ENCODE measurements at places on chromosomes 13 and 19.

GRCh38 chr13:28429685-28430290 is 65.1 kb downstream of the FLT1 start:
- no peak for DNase-seq

DNA sequence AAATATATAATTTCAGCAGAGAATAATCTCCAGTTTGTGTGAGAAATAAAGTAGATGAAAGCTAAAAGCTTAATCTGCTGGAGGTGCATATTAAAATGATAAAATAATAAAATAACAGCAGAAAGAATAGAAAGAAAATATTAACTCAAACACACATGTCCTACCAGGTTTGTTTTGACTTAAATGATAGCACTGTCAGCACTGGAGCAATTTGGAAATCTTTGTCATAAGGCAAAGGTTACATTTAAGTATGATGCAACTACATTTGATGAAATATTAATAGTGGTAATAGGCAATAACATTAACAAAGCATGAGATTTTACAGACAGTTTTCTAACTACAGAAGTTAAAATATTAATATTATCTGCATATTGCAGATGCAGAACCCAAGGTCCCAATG is 2380.1 kb downstream of the PCDH9 start:
- no peak for DNase-seq

- DNase-seq: no peak
Measured at GRCh38 chr19:15374105-15374651, 5.4 kb downstream of the AKAP8 start.

DNA sequence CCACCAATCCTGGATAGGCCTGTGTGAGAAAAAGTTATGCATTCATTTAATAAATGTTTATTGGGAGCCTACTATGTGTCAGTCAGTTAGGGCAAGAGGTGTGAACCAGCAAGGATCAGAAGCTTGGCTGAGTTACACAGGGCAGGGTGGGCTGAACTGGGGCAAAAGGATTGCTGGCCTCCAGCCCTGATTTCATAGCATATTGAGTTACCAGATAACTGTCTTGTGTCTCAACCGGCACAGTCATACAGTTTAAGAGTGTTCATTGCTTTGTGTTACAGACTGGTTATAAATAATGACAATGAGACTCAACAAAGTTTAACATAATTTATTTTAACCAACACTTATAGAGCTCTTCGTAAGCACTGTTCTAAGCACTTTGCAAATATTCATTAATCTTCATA is 253.8 kb downstream of the DLEU7 start:
- peak; percentile 32 for DNase-seq

GRCh38 chr19:45599286-45599685 is 2.7 kb downstream of the GPR4 start:
- DNase-seq: no peak

DNA sequence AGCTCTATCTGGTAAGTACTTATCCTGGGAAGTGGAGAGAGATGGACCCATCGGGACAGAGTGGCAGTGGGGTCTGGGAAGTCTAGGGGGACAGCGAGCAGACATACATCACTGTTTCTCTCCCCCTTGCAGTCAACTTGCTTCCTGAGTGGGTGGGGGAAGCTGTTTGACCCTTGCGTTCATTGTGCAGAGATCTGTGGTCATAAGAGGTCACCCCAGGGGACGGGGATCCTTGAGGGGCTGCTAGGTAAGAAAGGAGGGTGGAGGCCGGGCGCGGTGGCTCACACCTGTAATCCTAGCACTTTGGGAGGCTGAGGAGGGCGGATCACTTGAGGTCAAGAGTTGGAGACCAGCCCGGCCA is 474 bp downstream of the ARHGEF18 start:
- no peak for DNase-seq

- no peak for DNase-seq
Measured at GRCh38 chr19:1674293-1674679, 21.9 kb upstream of the TCF3 start.

DNA sequence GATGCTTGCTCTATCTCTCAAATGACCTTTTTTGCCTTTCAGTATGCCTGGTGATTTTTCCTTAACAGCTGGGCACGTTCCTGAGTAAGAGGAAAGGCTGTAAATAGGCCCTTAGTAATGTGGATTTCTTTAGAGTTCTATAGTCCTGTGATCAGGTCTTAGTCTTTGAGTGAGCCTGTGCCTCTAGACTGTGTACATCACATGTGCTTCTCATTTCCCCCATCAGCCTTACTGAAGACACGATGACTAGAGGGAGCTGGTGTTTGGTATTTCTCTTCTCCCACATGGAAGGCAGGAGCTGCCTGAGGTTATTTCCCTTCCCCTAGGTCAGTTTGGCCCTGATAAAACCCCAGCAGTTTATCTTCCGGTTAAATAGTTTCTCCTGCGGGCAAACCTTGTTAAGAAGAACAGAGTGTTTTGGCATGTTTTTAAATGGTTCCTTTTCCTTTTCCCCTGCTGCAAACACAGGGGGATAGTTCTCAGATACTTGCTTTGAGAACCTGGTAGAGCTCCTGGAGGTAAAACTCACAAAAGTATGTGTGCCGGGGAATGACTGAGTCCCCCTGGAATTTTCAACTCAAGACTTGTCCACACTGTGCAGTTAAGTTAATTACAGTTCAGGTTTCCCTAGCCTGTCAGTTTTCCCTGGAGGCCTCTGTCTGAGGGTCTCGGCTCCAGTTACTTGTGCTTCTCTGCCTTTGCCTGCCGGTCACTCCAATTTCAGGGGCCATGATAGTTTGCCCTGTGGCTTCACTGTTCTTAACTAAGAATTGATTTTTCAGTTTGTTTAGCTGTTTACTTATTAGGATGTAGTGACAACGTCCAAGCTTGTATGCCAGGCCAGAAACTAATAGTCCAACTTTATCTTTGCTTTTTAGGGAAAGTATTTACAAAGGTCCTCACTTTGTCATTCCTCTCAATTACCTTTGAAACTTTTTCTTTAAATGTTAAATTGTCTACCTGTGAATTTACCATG is 94.4 kb downstream of the URI1 start:
- no peak for DNase-seq

DNA sequence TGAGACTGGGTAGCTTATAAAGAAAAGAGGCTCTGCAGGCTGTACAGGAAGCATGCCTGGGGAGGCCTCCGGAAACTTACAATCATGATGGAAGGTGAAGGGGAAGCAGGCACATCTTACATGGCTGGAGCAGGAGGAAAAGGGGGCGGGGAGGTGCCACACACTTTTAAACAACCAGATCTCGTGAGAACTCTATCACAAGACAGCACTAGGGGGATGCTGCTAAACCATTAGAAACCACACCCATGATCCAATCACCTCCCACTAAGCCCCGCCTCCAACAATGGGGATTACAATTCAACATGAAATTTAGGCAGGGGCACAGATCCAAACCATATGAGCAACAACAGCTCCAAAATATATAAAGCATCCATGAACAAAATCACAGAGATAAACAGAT is 46.5 kb upstream of the GTF2F2 start:
- no peak for DNase-seq

- no peak for DNase-seq
Measured at GRCh38 chr13:76499891-76500290, 386.3 kb downstream of the KCTD12 start.

DNA sequence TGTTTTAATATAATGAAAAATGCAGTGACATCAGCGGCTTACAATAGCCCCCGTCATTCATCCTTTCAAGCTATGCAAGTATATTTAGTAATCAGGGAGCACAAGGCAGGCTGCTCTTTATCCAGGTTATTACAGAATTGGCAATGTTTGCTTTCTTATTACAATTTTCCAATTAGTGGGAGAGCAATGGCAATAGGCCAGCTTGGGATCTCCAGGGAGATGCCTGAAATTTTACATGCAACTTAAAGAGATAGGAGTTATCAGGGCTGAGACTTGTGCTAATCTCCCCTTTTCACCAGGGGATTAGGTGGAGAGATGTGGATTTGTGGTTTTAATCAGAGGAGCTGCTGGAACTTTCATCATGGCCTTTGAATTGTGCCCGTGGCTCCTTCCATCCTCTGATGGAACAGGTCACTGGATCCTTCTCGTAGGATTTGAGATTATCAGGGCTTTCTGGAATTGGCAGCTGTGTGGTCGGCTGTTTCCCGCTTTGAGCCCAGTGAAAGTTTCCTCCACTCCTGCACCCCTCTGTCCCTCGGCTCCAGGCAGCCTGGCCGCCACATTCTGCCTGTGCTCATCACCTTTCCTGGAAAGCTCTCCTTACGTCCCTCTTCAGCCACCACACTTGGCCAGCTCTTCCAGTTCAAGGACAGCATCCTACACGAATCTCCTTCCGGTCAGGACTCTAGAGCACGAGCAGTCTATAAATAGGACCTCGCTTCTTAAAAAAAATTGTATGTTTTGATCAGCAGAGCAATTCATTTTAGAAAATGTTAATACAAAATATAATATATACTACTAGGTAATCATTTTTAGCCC is 47.0 kb downstream of the CBY2 start:
- DNase-seq: no peak

GRCh38 chr13:19153782-19154450 is 27.7 kb downstream of the TUBA3C start:
- DNase-seq: no peak

DNA sequence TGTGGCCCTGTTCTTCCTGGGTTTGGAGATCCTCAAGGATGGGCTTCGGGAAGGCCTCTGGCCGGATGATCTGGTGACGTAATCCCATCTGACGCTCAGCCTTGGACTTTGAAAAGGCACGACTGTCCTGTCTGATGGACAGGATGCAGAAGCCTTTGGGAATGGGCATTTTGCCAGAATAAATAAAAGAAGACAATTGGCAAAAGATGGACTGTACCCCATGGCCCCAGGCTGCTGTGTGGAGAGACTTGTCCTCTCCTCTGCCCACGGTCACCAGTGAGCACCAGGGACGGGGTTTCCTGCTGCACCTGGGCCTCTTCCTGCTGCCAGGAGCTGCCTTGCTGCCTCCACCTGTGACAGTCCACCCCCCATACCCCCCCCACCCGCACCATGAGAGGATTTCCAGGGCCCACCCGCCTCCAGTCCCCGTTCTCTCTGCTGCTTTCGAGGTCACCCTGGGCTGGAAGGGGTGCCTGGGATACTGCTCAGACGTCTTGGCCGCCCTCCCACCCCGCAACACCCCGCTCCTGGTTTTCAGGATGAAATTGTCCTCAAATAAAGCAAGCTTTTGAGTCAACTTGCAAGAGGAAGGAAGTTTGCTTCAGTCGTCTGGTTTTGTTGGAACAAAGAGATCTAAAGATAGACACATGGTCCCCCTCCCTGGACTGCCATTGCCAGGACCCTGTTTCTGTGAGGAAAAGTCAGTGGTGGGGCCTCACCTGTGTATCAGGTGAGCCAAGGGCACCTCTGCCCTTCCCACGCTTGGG is 40.9 kb downstream of the MCF2L start:
- peak; percentile 13 for DNase-seq

GRCh38 chr19:23160766-23161165 is 43.9 kb downstream of the ZNF730 start:
- no peak for DNase-seq

DNA sequence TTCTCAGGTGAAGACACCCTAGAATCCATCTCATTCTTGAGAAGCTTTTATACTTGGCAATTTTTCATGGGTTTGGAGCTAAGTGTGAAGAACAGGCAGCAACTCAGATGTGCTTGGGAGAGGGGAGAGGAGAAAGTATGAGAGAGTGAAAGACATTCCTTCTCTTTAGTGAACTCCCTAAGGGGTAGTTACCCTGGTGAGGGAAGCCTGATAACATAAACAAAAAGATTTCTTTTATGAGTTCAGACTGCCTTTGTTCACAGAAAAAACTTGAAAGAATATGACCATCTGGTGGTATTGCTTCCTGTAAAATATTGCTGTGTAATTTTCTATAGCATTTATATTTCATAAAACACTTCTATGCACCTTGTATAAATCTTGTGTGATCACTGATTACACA is at the start of gene STOML3:
Gene STOML3 (minus strand): TSS at position 139 of the 400 bp plus-strand sequence. CDS start 110 bp downstream, at position 29.
- DNase-seq: no peak

DNA sequence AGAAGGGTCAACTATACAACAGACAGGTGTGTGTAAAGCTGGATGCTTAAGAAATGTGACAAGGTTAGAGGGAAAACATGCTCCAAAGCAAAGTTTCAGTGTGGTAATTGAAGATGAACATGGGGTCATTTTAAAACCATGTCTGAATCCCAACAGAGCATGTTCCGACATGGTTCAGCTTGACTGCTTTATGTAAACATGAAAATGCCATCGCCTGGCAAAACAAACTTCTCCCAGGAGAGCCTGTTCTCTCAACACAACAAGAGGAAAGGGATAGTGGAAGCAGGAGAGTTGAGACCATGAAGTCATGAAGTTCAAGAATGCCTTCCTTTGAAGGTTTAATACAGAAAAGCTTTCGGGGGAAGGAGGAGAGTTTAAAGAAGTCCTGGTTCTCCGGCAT is 85.8 kb downstream of the EPSTI1 start:
- no peak for DNase-seq

DNA sequence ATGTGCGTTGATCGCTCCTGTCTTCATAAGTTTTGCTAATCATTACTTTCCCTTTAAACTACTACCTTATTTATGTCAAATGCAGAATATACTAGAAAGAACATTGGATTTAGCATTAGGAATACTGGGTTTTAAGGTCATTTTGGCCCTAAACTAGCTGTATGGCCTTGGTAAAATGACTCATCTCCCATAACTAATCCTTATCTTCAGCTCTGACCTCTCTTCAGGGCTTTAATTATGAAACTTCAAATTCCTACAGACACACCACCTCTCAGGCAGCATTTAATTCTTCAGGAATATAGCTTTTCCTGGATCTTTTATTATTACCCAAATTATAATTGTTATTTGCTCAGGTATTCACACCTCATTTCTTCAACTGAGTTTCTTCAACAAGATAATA is 121.2 kb downstream of the STARD13 start:
- DNase-seq: no peak

- no peak for DNase-seq
Measured at GRCh38 chr19:38849860-38850435, at the start of gene HNRNPL. HNRNPL (minus strand) TSS chr19:38849986; CDS start chr19:38849966, 20 bp downstream.

GRCh38 chr13:36108954-36109353 is 22.2 kb downstream of the DCLK1 start:
- no peak for DNase-seq

DNA sequence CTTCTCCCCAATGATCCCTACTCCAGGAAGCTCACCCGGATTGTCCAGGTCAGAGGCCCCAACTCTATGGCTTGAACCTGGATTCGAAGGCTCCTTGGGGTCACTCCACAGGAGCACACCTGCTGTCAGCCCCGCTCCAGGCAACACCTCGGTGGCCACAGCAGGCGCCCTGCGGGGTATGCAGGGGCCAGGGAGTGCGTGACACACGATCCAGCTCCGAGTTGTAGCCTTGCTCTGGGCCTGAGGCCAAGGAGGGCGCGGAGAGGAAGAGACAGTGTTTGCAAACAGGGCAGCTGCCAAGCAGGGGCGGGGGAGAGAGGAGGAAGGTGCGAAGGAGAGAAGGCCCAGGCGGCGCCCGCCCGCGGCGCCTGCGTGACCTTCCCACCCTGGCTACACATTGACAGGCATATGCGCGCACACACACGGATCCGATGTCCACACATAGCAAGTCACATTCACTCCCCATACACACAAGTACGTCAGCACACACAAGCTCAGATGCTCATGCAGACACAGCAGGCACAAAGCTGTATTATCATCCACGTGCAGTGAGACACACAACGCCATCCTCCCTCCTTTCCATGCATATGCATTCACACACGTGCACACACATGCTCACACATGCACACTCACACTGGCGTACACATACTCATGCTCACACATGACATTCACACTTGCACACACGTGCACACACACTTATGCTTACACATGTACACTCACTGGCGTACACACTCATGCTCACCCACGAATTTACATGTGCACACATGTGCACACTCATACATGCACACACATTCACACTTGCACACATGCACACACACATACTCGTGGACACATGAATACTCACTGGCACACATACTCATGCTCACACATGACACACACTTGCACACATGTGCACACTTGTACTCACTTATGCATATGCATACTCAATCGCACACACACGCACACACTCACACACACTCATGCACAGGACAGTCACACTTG is 10.4 kb downstream of the SBK2 start:
- DNase-seq: no peak
